Activated gamma-delta T cell treated with anti-CD3 and anti-CD28 coated beads, Interleukin-2, amount 50 U/mL, for 16 hours (primary cell): ENCODE measurements at places on chromosomes 1 and 21.

DNA sequence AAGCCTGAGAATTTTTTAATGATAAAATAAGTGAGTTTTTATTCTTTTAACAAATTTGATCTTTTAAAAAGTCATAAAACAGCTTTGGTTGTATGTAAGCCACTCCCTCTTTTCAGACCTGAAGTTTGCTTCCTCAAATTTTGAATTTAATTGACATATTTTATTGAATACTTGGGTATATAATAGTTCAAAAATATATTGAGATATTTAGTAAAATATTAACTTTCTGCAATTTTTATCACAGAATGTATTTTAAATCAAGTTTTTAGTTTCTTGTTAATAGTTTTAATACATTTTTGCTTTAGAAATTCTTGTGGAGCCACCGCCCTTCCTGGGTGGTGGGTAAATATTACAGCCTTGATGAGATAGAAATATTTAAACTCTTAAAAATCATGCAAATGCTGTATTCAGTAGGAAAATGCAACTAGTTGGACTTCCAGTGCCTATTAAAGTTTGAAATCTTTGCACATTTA is 867 bp downstream of the PTPRC start:
- DNase-seq, result no peak

- no peak for DNase-seq
These were observed 34.9 kb downstream of the ELK4 start for GRCh38 chr1:205596876-205597275.

DNA sequence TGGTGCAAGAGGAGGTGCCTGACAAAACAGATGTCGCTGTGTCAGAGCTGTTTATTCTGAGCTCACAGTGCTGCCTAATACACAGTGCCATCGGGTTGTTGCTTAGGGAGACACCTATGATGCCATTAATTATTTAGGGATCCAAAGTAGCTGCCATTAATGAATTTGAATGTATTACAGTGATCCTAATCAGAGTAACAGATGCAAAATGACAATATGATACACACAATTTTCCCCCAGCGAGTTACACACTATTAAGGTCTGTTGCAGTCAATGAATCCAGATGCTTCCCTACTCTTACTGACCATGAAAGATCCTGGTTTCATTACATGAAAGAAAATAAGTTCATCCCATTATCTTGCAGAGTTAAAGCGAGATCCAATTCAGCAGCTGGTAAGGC is 91.3 kb downstream of the RWDD3 start:
- DNase-seq, result no peak

DNA sequence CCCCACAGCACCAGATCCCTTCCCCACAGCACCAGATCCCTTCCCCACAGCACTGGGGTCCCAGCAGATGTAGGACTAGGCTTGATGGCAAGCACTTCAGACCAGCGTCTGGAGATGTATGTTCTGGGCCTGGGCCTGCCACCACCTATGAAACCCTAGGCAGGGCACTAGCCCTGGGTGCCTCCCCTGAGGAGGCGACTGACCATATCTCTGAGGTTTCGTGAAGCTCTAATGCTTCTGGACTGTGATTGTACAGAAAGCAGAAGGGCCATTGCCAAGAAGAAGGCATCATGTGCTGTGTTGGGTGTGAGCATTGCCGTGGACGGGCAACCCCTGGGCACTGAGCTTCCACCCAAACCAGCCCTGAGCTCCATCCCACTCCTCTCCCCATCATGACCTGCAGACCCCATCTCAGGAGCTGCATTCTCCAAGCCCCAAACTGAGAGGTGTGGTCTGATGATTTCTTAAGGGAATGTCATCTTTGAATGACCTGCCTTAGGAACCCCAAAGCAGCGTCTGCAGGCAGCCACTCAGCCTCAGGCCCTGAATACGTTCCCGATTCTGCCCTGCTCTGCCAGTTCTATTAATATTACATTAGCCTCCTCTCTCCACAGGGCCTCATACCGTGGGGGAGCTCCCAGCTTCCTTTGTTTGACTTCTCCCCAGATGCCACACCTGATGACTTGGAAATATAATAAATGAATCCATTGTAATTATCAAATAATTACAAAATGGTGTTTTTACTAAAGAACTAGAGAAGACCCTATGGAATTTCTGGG is 163.4 kb downstream of the TRIM33 start:
- DNase-seq, result no peak

GRCh38 chr1:230679192-230679591 is 34.7 kb downstream of the AGT start:
- DNase-seq, result no peak

- DNase-seq, result no peak
These were observed 53.6 kb upstream of the ZNF644 start for GRCh38 chr1:91075233-91076135.

DNA sequence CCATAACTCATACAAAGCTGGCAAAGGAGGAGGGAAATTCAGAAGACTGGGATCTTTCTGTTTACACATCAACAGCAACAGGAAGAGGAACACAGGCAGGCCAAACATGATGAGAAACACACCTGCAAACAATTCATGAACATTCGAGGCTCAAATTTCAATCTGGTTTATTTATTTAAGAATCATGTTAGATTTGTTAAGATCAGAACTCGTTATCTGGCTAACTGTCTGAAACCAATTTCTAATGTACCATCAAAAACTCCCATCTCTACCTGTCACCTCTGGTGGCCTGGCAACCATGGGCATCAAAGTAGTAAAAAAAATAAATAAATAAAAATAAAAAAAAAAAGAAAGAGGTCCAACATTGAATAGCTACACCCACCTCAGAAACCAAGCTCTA is 9.8 kb downstream of the LBR start:
- DNase-seq, result no peak

- no peak for DNase-seq
These were observed 90.7 kb downstream of the RHOU start for GRCh38 chr1:228825840-228826484.

- no peak for DNase-seq
These were observed 32.1 kb upstream of the CHRM3 start for GRCh38 chr1:239354231-239354630.

DNA sequence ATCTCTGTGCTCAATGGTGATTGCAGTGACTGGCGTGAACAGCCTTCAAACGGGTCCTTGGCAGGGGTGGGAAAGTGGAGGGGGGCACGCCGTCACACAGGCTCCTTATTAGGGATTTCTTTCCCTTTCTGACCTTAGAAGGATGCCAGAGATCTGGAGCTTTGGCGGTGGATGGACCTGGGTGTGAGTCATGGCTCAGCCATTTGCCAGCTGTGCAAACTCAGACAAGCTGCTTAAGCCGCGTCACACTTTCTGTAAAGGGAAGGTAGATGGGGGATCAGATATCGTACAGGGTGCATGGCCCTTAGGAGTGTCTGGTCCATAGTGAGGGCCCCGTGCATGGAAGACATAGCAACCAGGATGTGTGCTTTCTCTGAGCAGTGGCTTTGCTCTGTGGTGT is 48.3 kb upstream of the C1orf174 start:
- no peak for DNase-seq

DNA sequence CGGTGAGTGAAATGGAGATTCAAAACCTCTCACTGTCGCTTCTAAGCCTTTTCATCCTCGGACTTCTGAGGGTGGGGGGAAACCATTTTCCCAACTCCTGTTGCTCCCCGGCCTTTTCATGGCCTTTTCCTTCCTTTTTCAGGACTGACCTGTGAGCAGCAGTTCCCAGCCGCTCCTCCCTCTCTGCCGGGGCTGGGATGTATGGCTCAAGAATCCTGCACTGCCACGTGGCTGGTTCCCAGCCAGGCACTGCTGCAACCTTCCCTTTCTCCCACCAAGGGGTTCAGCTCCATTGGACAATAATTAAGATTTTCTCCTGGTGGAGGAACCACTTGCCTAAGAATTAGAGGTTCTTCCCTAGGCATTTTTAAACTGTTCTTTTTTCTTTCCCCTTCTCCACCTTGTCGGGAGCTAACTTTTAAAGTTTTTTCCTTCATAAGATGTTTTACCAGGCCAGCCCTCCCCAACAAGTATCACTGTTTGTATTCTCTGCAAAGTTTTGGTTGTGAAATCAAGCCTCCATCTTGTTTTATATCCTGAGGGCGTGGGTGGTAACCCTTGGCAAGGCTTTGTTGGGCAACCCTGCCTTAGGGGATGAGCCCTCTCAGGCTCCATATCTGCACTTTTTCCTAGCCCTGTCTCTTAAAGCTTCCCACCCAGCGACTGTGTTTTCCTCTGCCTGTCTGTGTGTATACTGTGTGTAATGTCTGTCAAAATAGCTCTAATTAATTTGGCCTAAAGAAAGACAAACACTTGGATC is 1166.6 kb upstream of the ADGRL2 start:
- DNase-seq, result no peak

GRCh38 chr1:165468253-165468652 is 23.3 kb upstream of the RXRG start:
- no peak for DNase-seq

GRCh38 chr1:119002028-119002686 is 14.0 kb upstream of the TBX15 start:
- DNase-seq, result no peak
